T-helper 17 cell (primary cell): ENCODE measurements at places on chromosomes 1 and 21. TPM values are rescaled to one million over a fixed set of nuclear protein-coding genes. Genes with fewer than 3 reads are reported as not detected.

The UBL4B gene
- not detected for total RNA-seq

- DNase-seq = no peak
Measured at GRCh38 chr1:217564833-217565232, 66.1 kb downstream of the GPATCH2 start.

- peak; percentile 18 for DNase-seq
Measured at GRCh38 chr1:244796719-244797406, 38.6 kb upstream of the COX20 start.

DNA sequence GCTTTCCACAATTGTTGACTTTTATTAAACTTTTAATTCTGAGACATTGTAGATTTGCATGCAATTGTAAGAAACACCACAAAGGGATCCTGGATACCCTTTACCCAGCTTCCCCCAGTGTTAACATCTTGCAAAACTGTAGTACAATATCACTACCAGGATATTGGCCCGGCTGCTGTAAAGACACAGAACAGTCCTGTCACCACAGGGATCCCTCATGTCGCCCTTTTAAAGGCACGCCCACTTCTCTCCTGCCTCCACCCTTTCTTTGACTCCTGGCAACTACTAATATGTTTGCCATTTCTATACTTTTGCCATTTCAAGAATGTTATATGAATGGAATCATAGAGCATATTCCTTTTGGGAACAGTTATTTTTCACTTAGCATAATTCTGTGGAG, 37.0 kb downstream of the NAV1 start:
- DNase-seq = no peak

- DNase-seq = no peak
Measured at GRCh38 chr1:183131166-183131565, 54.9 kb upstream of the LAMC2 start.

- no peak for DNase-seq
Measured at GRCh38 chr21:36109868-36110267, 25.0 kb upstream of the CBR3 start.

DNA sequence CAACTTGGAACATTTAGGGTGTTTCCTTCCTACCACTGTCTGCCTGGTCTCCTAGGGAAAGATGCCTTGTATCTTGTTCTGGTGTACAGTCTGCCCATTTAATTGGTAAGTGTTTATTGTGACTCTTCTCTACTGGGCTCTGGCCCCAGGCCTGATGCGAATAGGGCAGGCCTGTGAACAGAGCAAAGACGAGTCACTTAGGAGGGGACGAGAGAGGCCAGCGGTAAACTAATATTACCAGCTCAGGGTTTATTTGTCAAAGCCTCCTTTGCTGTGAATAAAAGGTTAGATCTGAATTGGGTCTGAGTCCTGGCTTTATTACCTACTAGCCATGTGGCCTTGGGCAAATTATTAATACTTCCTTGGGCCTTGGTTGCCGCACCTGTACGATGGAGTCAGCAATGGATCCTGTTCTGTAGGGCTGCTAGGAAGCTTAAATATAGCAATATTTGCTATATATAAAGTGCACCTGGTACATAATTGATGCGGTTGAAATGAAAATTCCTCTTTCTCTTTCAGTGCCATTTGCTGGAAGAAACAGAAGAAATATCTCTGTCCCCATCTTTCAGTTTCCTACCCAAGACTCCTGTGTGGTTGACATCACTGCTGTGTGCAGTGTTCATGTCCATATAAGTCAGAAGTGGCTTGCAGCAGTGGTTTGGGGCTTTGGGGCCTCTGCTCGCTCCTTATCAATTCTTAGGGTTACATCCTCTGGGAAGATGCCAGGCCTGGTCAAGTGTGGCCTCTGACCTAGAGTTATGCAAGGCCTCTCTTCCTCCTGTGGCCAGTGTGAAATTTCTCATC, 32.4 kb downstream of the MAPKAPK2 start:
- no peak for DNase-seq

The PODN gene
- not detected for total RNA-seq

The TTLL10 gene
- total RNA-seq = 0.86 TPM

DNA sequence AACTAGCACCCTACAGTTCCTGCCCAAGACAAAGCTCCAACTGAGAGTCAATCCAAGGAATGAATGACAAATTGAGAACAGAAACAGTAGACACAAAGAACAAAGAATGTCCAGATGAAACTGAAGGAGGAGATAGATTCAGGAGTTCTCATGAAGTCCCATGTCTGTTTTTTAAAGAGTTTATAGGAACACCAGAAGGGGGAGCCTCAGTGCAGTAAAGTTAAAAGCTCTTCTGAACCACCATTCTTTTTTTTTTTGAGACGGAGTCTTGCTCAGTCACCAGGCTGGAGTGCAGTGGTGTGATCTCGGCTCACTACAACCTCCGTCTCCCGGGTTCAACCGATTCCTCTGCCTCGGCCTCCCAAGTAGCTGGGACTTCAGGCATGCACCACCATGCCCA, 323.6 kb downstream of the MRPL39 start:
- DNase-seq = no peak

The FCAMR gene
- total RNA-seq = not detected

The CDC20 gene
- total RNA-seq = 0.65 TPM

GRCh38 chr1:200771625-200772555, 33.2 kb downstream of the CAMSAP2 start:
- DNase-seq = no peak

The IL10 gene
- total RNA-seq = 0.20 TPM

The DNASE2B gene
- not detected for total RNA-seq

DNA sequence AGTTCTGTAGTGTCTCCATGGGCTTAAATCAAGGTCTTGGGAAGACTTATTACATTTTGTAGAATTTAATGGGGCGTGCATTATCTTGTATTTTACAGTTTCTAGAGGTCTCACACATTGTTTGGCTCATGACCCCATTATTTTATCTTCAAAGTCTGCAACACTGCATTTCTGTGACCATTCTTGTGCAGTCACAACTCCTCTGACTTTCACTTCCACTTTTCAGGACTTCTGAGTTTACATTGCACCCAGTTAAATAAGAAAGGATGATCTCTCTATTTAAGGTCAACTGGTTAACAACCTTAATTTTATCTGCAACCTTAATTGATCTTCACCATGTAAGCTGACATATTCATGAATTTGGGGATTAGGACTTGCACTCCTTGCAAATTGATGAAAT, 1186.6 kb downstream of the MRPL39 start:
- DNase-seq = no peak

- no peak for DNase-seq
Measured at GRCh38 chr1:78224246-78224785, 178.6 kb downstream of the GIPC2 start.

DNA sequence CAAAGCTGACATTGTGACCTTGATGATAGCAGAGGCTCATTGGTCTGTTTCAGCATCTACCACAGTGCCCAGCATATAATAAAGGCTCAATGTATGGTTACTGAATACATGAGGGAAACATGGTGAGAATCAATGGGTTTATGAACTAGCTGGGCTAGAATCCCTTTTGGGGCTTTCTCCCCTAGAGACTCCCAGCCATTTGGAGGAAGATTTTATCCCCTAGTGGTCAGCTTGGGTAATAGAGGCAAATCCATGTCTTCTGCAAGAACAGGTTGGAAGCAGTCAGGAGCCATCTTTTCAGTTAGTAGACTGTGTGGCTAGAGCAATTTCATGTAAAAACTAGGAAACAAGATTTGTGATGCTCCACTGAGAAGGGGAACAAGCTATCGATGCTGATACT, 15.8 kb upstream of the REG4 start:
- no peak for DNase-seq

The SPRR2F gene
- total RNA-seq = not detected

DNA sequence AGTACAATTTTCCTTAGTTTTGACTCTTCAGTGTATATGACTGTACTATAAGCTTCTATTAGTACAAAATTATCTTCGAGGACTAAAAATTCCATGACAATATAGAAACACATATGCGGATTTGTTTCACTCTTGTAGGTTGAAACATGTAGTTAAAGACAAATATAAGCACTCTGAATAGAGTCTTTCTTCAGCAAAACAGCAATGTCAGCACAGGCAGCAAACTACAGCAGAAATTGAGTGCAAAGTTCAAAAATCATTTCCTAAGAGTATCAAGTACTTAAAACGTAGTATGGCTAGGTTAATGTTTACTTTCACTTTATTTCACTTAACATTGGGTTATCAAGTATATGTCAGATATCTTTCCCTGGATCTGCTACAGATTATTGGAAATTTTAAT, 106.7 kb downstream of the FAF1 start:
- no peak for DNase-seq

DNA sequence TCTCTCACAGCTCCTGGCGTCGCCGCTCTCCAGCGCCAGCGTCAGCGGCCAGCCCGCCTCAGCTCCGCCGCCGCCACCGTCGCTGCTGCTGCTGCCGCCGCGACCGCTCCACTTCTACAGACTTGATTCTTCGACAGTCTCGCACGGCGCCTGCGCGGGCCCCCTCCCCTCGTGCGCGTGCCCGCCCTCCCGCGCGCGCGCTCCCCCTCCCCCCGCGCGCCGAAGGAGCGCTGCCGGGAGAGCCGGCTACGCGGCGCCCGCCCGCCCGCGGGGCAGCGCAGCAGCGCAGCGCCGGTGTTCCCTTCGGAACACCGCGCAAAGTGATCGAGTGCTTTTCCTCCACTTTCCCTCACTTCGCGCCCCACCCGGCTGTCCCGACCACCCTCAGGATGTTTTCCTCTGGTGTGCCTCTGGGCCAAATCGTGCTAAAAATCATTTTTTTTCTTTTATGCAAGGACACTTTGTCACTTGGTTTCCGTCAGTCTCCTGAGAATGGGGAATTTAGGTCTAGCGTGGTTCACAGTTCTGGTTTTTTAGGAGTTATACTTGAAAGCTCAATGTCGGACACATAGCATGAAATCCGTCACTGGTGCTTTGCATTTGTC, at the start of gene IRF2BP2:
Gene IRF2BP2, minus strand, starts transcription at position 118 of the 605 bp plus-strand sequence. CDS start 684 bp downstream, outside the sequence.
- DNase-seq = peak; percentile 79

GRCh38 chr1:207695891-207696290, 51.0 kb downstream of the CR1L start:
- no peak for DNase-seq

The CATSPERE gene
- 0.18 TPM for total RNA-seq

The IL6R gene
- total RNA-seq = 72.8 TPM

- no peak for DNase-seq
Measured at GRCh38 chr21:40129809-40130208, 262.6 kb downstream of the PCP4 start.

DNA sequence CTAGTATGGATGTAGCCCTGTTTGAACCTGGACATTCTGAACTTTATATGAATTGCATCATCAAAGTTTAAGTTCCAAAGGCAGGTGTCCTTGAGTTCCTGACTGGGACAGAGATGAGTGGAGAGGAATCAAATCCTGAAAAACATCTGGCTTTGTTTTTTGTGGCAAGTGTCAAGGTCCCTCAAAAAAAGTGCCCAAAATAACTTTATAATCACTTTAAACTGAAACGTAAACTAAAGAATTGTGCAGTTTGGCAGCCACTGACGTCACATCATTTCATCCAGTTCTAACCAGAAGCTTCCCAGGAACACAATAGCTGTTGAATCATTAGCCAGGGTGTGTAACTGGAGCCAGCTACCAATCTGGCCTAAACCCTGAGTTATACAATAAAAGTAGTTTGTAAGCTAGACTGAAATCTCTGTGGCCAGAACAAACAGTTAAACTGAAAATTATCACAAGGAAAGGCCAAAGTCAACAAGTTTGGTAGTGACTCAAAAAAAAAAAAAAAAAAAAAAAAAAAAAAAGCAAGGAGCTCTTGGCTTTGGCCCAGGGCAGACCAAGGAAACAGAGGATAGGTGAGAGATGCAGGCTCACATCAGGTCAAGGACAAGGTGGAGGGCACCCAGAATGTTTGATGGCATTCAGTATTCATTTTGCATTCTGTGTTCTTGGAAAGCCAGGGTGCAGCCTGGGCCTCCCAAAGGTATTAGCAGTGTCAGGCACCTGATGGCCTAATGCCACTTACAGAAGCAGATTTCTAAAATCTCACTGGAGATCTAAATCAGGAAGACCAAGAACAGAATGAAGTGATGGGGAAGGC, 74.3 kb downstream of the TNFSF18 start:
- DNase-seq = no peak

- DNase-seq = no peak
Measured at GRCh38 chr1:82706741-82707140, 906.0 kb downstream of the ADGRL2 start.

DNA sequence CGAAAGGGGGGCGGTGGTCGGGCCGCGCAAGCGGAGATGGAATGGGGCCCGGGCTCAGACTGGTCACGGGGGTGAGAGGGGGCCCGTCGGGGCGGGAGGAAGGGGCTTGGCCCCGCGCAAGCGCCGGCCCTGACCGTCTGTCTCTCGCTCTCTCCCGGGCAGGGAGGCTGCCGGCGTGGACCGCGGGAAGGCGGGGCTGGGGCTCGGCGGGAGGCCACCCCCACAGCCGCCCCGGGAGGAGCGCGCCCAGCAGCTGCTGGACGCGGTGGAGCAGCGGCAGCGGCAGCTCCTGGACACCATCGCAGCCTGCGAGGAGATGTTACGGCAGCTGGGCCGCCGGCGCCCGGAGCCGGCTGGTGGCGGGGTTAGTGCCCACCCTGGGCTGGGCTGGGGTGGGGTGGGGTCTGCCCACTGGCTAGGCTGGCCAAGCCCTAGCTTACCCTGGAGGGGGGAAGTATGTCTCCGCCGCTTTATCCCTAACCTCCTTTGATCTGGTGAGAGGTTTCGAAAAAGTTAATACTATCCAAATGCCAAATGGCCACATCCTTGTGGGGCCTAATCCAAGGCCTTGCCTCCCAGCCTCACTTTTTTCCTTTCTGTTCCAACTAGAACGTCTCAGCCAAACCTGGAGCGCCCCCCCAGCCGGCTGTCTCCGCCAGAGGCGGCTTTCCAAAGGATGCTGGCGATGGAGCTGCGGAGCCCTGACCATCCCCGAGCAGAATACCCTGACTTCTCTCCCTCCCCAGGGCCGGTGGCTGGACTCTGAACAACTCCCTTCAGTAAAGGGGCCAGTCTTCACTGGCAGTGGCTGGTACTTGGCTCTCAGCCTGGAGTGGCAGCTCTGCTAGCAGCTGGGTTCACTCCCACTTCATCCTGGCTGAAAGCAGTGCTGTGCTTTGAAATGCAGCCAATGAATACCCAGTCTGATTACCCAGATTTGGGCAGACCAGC, 636 bp upstream of the YRDC start:
- DNase-seq = peak; percentile 46

The RIPPLY3 gene
- total RNA-seq = not detected

The PTP4A2 gene
- 269 TPM for total RNA-seq

The FPGT gene
- total RNA-seq = 5.2 TPM

DNA sequence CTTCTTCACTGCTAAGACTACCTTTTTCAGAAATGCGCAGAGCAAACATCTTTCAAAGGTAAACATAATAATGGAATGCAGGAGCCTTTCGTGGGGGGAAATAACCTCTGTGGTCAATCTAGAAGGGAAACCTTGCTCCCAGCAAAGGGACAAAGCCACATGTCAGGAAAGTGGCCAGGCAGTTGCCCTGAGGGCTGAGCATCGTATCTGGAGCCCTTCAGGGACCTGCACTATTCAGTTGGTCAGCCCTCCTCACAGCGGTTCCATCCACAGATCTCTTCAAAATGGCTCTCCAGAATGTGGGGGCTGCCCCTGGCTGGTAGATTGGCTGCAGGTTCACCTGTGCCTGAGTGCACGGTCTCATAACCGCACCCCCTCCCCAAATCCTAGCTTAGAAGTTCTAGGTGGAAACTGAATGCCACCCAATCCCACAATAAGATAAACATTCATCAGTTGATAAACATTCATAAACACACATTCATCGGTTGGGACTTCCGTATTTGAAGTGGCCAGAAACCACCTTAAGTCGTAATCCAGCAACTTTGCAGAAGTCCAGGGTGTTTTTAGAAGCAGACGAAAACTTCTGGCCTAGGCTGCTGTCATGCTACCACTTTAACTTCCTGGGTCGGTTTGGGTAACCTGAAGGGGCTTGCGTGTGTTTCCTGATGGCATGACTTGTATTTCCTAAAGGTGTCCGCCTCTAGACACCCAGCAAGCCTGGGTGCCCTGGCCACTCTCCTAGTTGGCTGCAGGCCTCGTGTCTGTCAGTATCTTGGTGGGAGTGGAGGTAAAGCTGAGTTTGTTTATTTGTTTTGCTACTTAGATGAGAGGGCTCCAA, 50.5 kb downstream of the RASSF5 start:
- DNase-seq = no peak
